ENCODE measurements at places on chromosomes 7 and 10.

GRCh38 chr10:2772135-2772534, 295.2 kb upstream of the PFKP start:
- DNase-seq: no peak

DNA sequence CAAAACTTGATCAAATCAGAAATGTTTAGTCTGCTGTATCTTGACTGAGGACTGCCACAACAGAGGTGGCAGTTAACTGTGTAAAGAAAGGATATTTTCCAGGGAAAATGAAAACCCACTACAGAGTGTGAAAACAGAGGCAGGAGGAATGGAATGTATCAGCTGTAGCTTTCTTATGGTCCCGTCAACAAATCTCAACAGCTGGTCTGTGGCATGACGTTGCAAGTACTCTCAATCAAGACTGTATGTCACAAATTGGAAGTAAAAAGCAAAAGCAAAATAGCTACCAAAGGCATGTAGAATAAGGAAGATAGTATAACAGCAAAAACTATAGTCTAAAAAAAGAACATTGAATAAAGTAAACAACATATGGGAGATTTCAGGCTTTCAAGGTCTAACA, 123.5 kb downstream of the KMT2C start:
- DNase-seq: peak; percentile 37

DNA sequence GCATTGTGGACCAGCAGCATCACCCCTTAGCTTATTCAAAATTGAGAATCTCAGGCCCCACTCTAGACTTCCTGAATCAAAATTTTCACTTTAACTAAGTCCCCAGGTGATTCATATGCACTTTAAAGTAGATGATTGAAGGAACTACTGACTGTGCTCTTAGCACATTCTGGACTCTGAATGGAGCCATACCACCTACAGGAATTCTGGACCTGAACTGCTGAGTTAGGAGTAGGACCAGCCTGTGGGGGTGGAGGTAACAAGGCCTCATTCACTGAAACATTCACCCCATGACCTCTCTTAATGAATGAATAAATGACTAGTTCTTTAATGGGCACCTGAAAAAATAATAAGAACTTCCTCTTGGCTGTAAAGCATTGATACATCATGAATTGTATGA, 7.3 kb downstream of the PDK4 start:
- no peak for DNase-seq

DNA sequence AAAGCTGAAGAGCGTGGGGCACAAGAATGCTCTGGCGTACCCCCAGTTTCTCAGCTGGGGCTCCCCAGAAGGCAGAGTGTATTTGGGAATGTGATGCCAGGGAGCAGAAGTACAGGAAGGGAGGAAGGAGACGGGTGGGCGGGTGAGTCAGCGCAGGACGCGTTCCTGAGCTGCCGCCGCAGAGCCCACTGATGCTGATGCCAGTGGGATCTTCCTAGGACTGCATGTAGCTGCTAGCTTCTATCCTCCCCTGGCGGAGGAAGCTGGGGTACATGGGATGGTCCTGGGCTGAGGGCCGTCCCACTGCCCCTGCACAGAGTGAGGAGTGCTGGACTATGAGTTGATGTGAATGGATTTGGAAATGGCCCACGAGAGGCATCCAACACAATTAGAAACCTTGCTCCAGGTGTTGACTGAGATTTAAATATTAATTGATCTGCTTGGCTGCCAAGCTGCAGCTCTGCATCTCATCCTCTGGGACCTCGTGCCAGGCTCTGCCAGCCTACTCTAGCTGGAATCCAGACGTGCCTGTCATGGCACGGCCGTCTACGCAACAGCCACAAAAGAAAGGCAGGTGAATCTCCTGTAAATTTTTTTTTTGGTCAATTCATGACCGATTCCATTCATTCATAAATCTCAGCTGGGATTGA, 66.2 kb upstream of the RHEB start:
- DNase-seq: no peak

DNA sequence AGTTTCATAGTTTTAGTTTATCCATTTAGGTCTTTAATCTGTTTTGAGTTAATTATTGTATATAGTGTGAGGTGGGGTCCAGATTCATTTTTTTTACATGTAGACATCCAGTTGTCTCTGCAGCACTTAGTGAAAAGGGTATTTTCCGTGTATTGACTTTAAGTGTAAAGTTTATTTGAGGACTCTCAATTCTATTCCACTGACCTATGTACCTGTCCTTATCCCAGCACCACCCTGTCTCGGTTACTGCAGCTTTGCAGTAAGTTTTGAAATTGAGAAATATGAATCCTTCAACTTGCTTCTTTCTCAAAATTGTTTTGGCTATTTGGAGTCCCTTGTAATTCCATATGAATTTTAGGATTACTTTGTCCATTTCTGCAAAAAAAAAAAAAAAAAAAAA, 29.8 kb downstream of the FHIP2A start:
- DNase-seq: no peak

DNA sequence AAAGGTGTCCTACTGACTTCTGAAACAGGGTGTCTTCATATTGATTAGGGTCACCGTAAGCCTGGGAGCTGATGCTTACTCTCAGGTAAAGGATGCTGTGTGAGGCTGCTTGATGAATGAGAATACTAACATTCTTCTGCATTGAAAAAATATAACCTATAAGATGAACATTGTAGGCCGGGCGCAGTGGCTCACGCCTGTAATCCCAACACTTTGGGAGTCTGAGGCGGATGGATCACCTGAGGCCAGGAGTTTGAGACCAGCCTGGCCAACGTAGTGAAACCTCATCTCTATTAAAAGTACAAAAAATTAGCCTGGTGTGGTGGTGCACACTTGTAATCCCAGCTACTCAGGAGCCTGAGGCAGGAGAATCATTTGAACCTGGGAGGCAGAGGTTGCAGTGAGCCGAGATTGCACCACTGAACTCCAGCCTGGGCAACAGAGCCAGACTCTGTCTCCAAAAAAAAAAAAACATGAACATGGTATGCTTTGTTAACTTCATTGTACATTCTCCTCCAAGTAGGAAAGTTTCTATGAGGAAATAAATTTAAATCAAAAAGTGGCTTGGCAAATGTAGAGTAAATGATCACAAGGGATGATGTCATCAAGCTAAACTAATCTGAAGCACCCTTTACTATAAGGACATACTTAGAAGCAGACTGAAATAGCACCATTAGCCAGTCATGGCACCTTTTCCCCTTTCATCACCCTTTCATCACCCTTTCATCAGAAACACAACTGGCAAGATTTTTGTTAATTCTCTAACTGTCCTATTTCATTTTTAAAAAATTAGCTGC, 1.5 kb upstream of the BRAF start:
- DNase-seq: no peak

DNA sequence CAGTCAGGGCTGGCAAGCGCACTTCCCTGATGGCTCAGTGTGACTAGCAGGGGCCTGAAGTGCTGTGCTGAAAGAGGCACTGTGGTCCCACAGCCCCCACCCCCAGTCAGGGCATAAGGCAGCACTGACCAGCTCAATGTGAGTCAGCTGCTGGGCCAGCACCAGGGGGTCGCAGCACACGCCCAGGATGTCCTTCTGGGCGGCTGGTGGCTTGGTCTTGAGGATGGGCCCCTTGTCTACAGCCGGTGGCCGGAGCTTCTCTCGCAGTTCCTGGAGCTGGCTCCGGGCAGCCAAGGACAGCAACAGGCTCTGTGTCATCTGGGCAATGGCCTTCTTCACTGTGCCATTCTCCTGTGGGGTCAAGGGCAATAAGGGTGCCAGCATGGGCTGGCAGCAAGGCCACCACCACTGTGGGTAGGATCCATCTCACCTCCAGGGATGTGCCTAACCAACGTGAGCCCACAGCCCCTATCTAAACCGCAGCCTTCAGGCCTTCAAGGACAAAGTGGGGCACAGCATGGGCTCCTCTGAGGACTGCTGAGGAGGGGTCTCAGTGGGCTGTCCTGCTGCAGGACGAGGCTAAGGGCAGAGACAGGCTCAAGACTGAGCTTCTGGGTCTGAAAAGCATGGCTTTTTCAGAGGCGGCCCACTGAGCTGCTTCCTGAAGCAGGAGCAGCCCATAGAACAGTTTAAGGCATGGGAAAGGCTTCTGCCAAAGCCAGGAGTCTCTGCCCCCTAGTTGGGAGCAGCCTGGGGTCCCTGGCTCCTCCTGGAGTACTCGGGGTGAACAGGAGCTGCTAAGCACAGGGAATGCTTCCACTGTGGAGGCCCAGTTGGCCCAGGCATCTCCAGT, 62.5 kb downstream of the CSGALNACT2 start:
- no peak for DNase-seq

- no peak for DNase-seq
Observed at GRCh38 chr10:17788646-17789045, 20.5 kb upstream of the MRC1 start.

Data from hematopoietic multipotent progenitor cell (in vitro differentiated cells).